ENCODE measurements at places on chromosomes 1 and 21.

GRCh38 chr1:195738966-195739650 is 869.1 kb downstream of the KCNT2 start:
- no peak for DNase-seq

GRCh38 chr1:9823943-9824701 is at the start of gene CLSTN1:
Gene CLSTN1, minus strand, starts transcription at chr1:9823965. Its CDS starts 232 bp downstream, at chr1:9823733.
- DNase-seq: peak; percentile 92

DNA sequence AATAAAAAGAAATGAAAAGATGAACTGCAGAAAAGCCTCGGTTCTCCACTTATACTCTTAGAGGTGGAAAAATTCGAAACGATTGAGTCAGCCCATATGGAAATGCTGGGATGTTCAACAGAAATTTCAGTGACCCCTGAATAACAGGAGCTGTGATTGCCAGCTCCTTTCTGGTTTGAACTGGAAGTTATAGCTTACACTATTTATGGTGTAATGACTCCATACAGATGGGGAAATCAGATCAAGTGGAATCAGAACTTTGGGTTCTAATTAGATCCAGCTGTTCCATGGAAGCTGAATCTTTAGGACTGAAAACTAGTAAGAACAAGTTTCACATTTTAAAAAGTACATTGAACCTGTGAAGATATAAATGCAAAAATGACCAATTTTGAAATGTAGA is 569.3 kb upstream of the ZRANB2 start:
- DNase-seq: no peak

- no peak for DNase-seq
These were observed 13.4 kb upstream of the DPT start for GRCh38 chr1:168742386-168742785.

GRCh38 chr1:31823780-31824179 is 8.0 kb upstream of the SPOCD1 start:
- no peak for DNase-seq

DNA sequence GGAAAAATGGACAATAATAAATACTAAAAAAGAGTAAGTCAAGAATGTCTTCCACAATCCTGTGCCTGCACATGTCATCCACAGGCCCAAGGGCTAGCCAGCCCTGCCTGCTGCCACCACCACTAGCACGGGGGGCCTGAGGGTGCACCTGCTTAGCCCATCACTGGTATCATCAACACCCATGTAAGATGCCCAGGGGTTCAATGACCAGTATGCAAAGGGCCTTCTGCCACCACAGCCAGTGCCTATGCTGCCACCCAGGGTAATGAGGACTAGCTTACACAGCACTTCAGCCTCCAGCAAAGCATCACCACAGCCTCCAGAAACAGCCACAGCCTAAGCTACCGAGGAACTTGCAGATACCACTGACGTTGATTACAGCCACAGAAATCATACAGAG is 46.3 kb downstream of the POFUT2 start:
- no peak for DNase-seq

GRCh38 chr1:27536010-27536757 is 46.2 kb upstream of the WASF2 start:
- DNase-seq: no peak

DNA sequence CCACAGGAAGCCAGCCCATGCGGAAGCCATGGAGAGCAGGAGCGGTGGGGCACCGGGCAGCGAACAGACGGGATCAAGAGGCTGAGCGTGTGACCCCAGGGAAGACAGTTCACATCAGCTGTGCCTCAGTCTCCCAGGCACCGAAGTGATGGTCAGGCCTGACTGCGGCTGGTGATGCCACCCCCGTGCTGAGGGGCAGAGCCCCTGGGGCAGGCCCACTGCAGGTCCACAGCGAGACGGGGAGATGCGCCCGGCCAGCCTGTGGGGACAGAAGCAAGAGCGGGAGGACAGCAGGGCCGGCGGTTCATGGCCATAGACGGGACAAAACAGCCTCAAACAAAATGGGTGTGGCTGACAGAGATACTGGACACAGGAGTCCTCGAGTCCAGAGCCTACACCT is 93.8 kb downstream of the RIPK4 start:
- no peak for DNase-seq

- DNase-seq: no peak
These were observed 18.8 kb downstream of the DHDDS start for GRCh38 chr1:26450908-26451307.

GRCh38 chr1:8846263-8846662 is 28.8 kb upstream of the RERE start:
- no peak for DNase-seq

DNA sequence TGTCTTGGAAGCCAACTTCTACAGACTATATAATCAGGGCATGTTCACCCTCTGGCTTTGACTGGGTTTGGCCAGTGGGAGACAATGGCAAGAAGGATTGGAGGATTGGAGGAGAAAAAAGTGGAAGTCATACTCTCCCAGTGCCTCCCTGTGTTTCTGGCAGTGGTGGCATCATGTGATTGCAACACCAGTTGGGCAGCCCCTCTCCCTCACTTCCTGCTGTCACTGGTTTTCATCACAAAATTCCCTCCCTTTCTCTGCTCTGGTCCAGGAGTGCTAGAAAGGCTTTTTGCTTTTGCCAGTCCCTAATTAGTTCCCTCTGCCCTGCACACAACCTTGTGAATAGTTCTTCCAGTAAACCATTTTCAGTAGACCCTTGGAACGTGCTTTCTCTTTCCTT is 3.7 kb upstream of the QSOX1 start:
- no peak for DNase-seq

- DNase-seq: no peak
These were observed 730.7 kb upstream of the ZP4 start for GRCh38 chr1:238621405-238621804.

DNA sequence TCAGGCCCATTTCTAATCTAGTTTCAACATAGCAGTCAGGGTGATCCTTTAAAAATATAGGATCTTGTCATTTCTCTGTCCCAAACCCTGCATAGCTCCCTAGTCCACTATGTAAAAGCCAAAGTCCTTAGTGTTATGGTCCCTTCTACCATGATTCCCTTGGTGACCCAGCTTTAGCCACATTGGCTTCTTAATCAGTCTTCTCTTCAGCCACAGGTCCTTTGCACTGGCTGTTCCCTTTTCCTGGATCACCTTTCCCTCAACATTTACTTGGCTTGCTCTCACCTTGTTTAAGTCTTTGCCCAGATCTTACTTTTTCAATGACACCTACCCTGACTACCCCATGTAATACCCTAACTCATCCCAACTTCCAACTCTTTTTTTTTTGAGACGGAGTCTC is 11.7 kb upstream of the FUCA1 start:
- DNase-seq: no peak

GRCh38 chr1:233293556-233294446 is 1.7 kb downstream of the PCNX2 start:
- DNase-seq: no peak

DNA sequence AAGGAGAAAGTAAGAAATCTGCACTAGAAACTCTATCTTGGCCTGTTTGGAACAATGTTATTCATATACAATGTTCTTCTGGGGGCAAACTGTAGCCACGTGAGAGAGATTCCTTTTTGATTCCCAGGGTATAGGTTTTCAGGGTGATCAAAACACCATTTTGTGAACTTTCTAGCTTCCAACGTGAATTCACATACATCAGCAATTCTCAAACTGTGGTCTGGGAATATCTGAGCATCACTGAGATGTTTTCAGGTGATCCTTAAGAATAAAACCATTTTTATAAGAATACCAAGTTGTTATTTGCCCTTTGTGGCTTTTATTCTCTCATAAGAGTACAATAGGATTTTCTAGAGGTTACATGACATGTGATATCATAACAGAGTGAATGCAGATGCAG is 66.9 kb upstream of the ATP1A1 start:
- DNase-seq: no peak

- no peak for DNase-seq
These were observed 32.9 kb downstream of the CD58 start for GRCh38 chr1:116537898-116538297.

- DNase-seq: peak; percentile 57
These were observed 33.8 kb downstream of the DUSP10 start for GRCh38 chr1:221708076-221708571.

GRCh38 chr1:154352581-154353459 is 27.5 kb downstream of the ATP8B2 start:
- peak; percentile 48 for DNase-seq

GRCh38 chr1:239805042-239805441 is 286.6 kb upstream of the FMN2 start:
- no peak for DNase-seq

GRCh38 chr21:38965241-38965640 is 159.5 kb downstream of the ETS2 start:
- DNase-seq: no peak

DNA sequence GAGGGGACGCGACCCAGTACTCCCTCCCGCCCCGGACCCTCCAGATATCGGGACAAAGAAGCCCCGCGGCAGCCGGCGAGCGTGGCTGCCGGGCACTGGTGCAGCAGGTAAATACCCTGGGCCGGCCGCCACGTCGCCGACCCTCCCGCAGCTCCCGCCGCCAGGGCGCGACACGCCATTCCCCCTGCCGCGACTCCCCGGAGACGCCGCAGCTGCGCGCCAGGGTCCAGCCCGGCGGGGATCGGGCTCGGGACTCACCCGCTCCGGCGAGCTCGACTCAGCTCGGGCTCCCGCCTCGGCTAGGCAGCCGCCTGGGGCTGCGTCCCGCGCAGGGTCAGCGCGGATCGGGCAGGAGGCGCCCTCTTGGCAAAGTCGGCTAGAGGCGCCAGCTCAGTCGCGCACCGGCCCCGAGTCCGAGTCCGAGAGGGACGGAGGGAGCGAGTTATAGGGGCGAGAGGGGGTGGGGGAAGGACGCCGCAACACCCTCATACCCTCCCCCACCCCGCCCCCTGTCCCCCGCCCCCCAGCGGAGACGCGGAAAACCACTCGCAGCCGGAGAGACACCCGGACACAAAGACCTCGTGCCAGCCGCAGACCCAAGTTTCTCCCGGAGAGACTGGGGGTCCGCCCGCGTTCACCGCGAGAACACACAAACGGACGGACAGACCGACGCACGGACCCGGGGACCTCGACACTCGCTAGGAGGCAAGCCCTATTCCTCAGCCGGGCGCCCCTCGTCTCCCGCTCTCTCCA is 985 bp downstream of the SYT6 start:
- no peak for DNase-seq

DNA sequence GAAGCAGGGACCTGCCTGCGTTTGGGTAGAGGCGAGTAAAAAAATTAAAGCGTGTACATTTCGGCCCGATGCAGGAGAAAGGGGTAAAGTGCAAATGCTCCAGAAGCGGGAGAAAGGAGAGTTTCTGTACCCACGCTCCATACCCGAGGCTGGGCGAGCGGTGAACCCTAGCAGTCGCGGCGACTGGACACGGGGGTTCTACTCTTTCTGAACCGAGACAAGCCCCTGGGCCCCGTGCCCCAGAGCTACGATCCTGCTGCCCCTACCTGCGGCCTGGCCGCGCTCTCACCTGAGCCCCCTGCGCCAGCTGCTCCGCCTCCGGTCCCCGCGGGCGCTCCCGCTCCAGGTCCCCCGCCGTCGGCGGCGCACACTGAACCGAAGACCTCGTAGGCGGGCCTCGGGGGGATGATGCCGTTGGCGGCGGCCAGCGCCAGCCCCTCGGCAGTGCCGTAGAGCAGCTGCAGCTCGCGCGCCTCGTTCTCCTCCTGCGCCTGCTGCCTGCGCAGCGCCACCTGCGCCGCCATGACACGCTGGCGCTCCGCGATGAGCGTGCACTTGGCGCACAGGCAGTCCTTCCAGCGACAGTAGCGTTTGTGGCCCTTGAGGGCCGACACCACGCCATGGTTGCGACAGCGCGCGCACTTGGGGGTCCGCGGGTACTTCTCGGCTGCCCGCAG is 2.4 kb downstream of the DMRTA2 start:
- no peak for DNase-seq

DNA sequence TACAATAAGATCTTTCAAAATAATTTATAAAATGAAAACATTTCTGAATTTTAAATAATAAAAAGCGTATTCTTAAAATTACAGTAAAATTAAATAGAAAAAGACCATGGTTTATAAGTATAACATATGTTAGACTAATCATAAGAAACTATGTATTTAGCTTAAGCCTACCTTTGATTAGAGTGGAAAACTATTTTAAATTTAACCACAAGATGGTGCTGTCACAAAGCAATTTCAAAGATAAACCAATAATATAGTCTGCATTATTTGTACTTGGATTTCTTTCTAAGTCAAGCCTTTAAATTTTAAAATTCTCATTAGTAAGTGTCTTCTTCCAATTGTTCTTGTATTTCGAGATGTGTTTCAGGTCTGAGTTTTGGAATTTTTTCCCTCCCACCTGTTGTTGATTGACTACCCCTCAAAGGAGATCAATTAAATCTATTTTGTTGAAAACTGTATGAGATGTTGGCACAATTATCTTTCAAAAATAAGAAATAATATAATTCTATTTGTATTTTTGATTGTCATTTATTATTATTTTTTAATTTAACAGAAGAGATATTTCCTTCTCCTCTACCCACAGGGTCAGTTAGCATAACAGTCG is 459.8 kb downstream of the KCNT2 start:
- peak; percentile 18 for DNase-seq

DNA sequence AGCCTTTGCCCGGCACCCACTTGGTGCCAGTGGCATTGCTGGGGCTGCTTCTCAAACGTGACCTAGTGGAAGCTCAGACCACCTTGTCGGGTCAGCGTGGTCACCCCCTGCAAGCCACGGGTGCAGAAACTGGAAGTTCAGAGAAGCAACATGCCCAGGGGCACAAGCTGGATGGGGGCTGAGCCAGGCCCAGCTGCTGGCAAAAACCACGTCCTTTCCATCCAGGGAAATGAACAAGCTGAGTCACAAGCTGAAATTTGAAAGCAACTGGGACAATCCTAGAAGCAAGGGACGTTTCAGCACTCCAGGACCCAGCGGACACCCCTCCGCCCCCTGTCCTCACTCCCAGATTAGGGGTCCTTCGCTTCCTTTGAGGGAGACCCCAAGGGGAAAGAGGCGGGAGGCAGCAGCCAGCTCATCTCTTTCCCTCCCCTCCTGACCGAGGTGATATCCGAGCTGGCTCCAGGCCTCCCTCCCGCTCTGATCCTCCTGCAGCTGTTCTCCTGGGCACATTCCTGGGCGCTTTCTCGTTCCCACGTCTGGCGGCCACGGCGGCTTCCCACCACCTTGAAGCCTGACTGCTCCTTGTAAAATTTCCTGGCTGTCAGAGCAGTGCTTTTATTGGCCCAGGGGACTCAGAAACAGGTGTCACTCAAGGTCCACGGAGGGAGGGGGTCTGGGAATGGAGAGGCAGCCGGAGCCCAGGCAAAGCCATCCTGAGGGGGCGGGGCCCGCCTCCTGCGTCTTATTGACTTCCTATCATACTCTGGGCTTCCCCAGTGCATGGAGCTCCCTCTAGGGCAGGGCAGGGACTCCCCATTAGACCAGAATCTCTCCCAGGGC is 62.8 kb downstream of the PAX7 start:
- no peak for DNase-seq

DNA sequence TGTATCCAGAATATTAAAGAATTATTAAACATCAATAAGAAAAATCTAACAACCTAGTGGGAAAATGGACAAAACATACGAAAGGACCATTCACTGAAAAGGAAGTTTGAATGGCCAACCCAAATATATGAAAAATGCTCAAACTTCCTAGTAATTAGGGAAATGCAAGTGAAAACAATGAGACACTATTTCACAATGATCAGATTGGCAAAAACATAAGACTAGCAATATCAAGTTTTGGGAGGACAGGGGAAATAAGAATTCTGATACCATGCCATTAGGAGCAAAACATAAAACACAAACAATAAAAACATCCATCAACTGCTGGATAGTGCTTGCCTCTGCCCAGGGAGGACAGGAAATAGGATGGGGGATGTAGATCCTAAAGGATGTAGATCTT is 14.3 kb downstream of the XCL2 start:
- no peak for DNase-seq
